ENCODE measurements at places on chromosomes 4 and X.

GRCh38 chrX:107504006-107504405 lies 54.6 kb downstream of the FRMPD3 start:
- no peak for DNase-seq

DNA sequence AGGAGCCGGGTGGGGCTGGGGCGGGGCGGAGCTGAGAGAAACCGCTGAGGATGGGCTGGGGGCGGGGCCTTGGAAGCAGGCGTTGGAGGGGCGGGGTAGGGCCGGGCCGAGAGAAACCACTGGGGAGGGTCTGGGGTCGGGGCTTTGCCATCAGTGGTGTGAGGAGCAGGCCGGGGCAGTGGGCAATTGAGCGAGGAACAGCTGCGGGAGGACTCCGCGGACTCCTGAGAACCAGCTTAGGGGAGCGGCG lies 1.3 kb upstream of the EOLA2 start:
- no peak for DNase-seq

DNA sequence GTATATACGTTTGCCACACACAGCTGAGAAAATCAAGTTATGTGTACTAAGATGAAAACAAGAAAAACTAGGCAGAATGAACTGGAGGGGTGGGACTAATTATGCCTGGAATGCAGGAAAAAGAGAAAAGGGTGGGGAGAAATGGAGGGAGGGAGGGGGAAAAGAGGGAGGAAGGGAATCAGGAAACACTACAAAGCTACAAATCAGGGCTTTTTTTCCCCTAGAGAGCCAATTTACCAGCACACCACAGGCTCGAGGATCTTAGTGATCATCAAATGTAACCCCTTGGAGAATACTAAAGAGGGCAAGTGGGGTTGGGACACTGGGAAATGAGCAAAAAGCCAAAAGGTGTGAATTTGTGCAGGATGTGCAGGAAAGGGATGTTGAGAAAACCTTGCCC lies 451.9 kb downstream of the SMARCA1 start:
- DNase-seq: no peak

DNA sequence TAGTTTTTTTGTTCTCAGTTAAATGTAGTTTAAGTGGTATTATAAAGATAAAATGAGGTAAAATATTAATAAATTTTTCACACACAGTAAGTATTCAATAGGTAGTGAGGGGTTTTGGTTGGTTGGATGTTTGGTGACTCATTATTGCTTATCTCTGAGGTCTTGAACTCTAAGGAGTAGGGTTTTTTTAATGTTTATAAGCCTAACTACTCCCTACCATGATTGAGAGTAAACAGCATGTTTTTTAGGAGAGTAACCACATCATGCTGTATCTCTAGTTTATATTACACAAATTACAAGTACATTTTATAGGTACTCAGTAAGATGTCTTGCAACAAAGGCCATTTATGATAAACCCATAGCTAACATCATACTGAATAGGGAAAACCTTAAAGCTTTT lies 181.6 kb downstream of the MAPK10 start:
- DNase-seq: no peak

- DNase-seq: no peak
Observed at GRCh38 chrX:10676235-10676957, 56.0 kb upstream of the MID1 start.

- DNase-seq: no peak
Observed at GRCh38 chr4:41359422-41359775, 102.7 kb downstream of the UCHL1 start.

- no peak for DNase-seq
Observed at GRCh38 chrX:117327373-117327772, 789.2 kb downstream of the KLHL13 start.

GRCh38 chr4:175758050-175759024 lies 53.7 kb downstream of the GPM6A start:
- no peak for DNase-seq

GRCh38 chrX:12999422-12999821 lies 24.5 kb downstream of the TMSB4X start:
- no peak for DNase-seq

DNA sequence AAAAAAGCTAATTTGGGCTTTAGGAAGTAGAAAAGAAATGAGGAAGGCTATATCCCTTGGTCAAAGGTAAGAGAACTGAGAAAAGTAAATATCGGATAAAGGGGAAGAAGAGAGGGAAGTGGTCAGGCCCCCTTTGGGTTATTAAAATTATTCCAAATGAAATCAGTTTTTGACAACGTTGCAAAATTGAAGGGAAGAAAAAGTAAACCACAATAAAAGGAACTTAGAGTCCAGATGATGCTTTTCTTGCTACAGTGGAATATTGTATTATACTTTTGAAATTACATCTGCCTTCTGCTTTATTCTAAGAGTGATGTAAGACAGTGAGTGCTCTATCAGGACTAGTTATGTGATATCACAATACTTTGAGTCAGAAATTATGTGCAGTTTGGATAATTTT lies 59.4 kb upstream of the RBPJ start:
- no peak for DNase-seq

- DNase-seq: no peak
Observed at GRCh38 chr4:98332017-98332416, 70.8 kb downstream of the RAP1GDS1 start.

DNA sequence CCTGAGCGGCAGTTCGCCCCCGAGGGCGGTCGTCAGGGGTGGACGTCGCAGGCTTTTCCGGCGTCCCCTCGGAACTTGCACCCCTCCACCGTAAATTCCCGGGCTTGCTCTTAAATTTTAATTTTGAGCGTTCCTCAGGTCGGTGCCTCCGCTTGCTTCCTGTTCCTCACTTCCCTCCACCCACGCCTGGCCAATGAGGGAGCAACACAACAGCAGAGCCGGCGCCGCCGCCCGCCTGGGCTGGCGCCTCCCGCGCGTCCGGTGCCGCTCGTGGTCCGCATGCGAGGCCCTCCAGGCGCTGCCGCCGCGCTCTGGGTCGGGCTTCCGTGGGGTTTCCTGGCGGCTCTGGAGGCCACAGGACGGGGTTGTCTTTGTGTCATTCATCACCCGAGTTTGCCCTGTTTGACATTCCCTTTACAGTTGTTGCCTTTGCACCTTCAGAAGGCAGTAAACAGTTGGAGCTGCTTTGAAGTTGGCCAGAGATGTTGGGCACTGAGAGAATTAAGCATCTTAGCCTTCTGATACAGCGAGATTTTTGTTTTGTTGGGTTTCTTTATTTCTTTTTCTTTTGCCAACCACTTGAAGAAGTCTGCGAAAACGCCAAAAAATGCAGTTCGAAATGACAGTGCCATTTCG lies 692 bp downstream of the SPCS3 start:
- peak; percentile 42 for DNase-seq

- no peak for DNase-seq
Observed at GRCh38 chr4:828641-829271, 2.8 kb upstream of the CPLX1 start.

DNA sequence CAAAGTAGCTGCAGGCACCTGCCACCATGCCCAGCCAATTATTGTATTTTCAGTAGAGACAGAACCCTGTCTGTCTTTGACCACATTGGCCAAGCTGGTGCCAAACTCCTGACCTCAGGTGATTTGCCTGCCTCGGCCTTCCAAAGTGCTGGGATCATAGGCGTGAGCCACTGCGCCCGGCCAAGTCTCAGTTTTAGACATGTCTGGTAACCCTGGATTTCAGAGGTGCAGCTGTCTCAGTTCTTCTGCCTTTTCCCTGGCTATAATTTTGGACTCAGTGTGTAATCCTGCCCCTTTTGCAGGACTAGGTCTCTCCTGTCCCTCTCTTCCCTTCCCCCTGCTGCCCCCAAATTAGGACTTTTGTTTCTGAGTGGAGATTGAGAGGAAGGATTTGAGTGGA lies 46.6 kb downstream of the FAM193A start:
- DNase-seq: no peak

DNA sequence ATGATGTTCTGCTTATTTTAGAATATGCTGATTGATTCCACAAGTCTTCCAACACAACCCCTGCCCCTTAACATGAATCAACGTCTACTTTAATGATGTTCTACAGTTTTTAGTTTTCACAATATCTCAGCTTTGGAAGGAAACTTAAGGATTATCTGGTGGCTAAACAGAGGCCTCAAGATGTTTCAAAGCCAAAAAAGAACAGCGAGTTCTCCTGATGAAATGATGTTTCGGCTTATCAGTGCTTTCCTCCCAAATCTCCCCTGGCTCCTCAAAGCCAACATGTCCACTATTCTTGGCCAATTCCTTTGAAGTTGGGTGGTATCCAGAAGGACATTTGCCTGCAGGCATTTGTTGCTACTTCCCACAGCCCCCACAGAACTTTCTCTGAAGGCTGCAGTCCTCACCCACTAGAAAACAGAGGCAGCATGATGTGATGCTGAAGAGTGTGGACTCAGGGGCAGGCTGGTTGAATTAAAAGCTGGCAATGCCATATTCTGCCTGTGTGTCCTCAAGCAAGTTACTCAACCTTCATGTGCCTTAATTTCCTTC lies 87.3 kb downstream of the ADGRG4 start:
- DNase-seq: no peak

DNA sequence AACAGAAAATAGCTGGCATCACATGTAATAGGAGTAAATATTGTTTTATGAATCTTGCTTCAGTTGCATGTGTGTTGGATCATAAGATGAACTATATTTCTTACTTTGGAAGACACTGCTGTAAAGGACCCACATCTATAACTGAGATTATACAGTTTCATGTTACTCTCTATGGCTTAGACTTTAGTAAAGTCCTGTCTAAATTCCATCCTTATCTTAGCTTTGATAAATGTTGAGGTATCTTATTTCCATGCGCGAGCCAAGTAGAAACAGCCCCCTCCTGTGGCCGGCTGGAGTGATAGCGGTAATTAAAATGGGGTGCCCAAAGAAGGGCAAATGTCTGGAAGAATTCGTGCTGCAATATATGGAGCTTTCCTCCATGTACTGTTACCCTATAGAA lies 43.0 kb downstream of the CCDC158 start:
- no peak for DNase-seq

- DNase-seq: no peak
Observed at GRCh38 chr4:38455092-38455862, 208.7 kb upstream of the KLF3 start.

- DNase-seq: no peak
Observed at GRCh38 chrX:70444326-70444945, at the start of gene DLG3. TSS of gene DLG3 (plus strand) at chrX:70444835. CDS start at chrX:70445202, 367 bp downstream.

GRCh38 chr4:4714331-4714730 lies 145.1 kb upstream of the MSX1 start:
- DNase-seq: no peak

- DNase-seq: no peak
Observed at GRCh38 chr4:138728566-138728965, 287.0 kb upstream of the NOCT start.

GRCh38 chr4:113445286-113445685 lies 316.3 kb downstream of the CAMK2D start:
- DNase-seq: no peak

DNA sequence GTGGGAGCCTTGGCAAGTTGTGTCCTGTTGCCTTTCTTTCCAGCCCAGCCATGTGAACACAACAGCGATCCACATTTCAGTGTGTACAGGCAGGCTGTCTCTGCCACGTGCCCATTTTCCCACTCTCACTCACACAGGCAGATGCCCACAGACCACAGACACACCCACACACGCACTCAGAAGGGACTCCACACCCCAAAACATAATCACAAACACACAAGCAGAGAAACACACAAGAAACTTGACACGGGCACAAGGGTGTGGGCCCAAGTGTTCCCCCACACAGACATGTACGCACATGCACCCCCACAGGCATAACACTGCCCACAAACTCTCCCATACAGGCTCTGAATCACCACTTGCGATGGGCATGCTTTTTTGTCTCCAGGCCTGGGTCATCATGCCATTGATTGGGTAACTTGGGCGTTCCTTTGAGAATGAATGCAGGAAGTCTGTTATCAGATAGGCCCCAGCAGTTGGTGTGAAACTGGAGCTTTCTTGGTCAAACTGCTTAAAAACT lies 84.3 kb downstream of the NBDY start:
- DNase-seq: no peak

DNA sequence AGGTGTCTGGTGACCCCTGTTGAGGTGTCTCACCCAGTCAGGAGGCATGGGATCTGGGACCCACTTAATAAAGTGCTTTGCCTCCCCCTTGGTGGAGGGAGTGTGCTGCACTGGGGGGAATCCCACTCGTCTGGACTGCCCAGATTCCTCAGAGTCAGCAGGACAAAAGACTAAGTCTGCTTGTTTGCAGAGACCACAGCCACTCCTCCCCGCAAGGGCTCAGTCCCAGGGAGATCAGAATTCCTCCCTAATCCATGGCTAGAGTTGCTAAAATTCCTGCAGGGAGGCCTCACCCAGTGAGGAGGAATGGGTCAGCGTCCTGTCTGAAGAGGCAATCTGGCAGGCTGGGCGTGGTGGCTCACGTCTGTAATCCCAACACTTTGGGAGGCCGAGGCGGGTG lies 442.2 kb downstream of the PABPC4L start:
- no peak for DNase-seq

DNA sequence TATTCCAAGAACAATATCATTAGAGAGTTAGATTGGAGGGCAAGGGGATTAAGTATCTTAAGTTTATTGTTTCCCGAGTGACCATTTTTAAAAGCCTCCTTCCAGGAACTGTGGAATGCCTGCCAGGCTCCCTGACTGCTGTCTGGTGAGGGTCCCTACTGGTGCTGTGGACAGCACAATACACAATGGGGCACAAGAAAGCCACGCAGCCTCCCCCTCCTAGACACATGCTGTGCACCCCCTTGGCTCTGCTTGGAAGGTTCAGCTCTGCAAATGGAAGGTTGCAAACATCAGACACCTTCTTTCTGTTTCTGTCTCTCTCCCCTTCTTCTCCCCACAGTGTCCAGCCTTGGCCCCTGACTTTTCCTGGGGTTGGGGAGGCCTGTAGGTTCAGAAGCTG lies 153.2 kb downstream of the SHROOM3 start:
- no peak for DNase-seq

- no peak for DNase-seq
Observed at GRCh38 chr4:146978641-146979040, 33.0 kb upstream of the TTC29 start.

Data from kidney glomerular epithelial cell (primary cell).